Stimulated activated CD8-positive, alpha-beta memory T cell treated with anti-CD3 and anti-CD28 coated beads, Interleukin-2, amount 100 ng/mL, for 1 hour (primary cell): ENCODE measurements at places on chromosomes 11 and 22.
A peak's percentile ranks its signal among the peaks of the same experiment; 100 is the strongest.

- DNase-seq: no peak
Measured at GRCh38 chr11:14969901-14970323, 2.2 kb downstream of the CALCA start.

DNA sequence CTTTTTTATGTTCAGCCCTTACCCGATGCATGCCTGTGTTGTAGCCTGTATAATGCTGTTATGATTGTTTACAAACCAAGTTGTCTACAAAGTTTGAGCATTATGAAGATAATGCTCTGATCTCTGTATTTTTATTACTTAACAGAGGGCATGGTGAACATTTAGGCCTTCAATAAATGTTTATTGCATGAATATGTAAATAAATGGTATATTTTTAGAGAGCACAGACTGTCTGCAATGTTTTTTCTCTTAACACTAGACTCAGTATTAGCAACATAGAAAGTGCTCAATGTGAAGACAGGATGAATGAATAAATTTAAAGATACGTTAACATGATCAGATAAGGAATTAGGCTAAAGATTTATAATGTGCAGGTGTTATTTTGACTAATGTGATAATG is 130.9 kb downstream of the UVRAG start:
- DNase-seq: no peak

DNA sequence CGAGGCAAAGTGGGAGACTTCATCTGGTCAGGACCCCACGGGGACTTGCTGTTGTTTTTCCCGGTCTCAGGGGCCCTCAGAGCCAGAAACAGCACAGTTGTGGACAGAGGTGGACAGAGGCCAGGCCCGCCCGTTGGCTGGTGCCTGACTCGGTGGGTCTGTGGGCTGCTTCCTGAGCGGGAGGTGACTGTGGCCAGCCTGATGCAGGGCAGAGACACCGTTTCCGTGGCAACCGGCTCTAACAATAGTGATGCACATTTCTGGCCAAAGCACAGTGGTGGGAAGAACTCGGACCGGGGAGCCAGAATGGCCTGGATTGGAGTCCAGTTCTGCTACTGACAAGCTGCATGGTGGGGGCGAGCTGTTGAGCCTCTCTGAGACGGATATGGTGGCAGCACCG is 58.7 kb upstream of the ATXN10 start:
- DNase-seq: no peak

DNA sequence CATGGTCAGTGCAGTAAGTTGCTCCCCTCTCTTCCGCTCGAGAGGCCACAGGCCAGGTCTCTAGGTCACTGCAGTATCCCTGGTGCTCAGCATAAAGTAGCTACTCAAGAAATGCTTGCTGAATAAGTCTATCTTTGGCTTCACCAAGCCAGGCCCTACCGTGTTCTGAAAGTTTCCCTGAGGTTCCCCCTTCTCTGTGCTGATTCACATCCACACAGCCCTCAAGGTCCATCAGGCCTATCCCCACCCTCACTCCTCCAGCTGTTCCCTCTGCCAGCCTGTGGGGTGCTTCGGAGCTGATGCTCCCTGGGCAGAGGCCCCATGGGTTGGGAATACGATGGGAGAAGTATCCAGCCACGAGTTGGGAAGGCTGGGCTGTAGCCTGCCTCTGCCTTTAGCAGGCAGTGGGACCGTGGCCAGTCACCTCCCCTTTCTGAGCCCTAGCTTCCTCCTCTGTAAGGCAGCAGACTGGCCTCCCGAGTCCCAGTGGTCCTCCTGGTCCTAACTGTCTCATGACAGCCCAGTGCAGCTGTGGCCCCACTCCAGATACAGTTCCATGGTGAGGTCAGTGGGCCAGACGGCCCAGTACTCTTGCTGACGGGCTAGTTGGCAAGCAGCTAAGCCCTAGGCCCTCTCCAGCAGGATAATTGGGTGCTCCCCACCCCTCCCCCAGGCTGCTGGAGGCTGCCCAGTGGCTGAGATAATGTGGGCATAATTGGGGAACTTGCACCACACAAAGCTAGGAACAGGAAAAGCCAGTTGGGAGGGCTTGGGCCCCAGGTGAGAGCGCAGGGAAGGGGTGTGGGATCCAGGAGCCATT is 48.2 kb downstream of the NECTIN1 start:
- no peak for DNase-seq

DNA sequence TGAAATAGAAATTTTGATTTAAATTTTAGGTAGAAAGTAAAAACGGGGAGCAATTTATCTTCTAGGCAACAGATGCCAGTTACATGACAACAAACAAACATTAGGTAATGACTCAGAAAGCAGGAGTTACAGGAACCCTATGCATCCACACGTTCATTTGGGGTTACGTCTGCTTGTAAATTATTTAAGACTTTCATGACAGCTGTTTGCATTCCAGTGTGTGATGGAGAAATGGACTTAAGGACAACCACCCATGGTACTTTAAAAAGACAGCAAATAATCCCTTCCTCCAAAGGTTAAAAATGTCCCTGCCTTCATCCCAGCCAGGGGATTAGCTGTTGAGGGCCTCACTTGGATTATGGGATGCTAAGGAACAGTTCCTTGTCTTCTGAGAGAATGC is 11.8 kb downstream of the E2F8 start:
- no peak for DNase-seq

DNA sequence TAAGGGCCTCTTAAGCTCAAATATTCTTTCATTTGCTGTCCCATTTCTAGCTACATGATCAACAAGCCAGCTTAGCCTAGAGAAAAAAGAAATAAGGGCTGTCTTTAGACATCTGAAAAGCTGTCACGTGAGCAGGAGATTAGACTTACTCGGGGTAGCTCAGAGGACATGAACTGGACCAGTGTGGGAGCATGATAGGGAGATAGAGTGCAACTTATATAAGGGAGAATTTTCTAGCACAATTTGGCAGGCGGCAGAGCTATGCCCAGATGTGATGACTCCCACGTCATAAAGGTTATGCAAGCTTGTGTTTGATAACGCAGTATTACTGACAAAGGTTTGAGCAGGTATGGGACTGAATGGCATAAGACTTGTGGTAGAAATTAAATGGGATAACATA is 28.2 kb upstream of the TPBGL start:
- DNase-seq: no peak

- DNase-seq: no peak
Measured at GRCh38 chr22:47228767-47229166, 466.3 kb downstream of the TBC1D22A start.

DNA sequence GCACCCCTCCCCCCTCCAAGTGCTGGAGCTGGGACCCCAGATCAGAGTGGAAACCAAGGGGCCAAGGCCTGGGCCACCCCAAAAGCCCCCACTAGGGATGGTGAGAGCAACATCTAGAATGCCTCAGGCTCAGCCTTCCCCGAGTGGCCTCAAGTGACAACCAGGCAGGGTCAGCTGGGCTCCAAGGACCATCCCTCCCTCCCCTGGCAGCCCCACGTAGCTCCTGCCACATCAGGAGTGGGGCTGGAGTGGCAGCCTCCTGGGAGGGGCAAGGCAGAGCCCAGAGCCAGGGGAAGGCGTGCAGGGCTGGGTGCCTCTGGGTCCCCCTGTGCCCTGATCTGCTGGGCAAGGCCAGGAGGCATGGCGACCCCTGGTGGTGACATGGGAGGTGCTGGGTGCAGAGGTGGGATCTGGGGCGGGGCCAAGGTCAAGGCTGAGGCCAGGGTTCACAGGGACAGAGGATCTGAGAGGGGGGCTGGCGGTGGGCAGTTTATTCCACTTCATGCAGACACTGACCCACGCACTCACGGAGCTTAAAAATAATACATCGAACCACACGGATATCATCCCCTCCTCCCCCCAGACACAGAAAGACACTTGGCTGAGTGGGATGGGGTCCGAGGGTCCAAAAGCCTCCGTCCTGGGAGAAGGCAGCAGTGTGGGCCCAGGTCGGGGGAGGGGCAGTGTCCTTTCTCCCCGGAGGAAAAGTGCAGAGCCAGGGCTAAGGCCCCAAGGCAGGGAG is 15.8 kb upstream of the EHD1 start:
- peak; percentile 87 for DNase-seq

- no peak for DNase-seq
Measured at GRCh38 chr11:106463154-106463553, 385.7 kb downstream of the AASDHPPT start.

DNA sequence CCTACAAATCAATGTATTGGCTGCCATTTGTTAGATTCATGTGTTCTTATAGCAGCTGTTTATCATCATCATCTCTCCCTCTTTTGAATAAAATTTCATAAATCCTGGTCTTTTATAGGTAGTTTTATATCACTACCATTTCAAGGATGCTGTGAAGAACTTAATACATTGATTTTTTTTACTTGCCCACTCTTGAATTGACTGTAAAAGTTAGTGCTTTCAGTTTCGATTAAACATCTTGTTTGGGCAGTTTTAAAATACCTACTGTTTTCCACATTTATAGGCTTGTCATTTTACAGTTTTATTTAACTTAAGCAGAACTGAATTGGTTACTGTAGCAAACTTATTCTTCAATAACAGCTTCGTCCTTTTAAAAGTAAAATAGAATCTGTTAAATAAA is 59.5 kb downstream of the TTC17 start:
- no peak for DNase-seq

DNA sequence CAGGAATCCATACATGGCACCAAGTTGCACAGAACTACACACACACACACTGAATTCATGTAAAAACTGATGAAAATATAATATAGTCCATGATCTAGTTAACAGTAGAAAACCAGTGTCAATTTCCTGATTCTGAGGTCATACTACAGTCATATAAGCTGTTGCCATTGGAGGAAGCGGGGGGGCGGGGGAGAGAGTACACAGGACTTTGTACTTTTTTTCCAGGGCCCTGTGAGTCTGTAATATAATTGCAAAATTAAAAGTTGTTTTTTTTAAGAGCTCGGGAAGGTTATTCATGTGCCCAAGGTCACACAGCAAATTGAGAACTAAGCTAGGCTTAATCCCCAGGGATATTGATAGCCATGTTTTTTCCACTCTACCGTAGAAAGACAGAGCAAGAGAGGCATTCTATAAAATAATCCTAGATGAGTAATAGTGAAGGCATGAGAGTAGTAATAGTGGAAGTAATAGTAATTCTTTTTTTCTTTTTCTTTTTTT is 312.3 kb downstream of the MN1 start:
- DNase-seq: no peak

DNA sequence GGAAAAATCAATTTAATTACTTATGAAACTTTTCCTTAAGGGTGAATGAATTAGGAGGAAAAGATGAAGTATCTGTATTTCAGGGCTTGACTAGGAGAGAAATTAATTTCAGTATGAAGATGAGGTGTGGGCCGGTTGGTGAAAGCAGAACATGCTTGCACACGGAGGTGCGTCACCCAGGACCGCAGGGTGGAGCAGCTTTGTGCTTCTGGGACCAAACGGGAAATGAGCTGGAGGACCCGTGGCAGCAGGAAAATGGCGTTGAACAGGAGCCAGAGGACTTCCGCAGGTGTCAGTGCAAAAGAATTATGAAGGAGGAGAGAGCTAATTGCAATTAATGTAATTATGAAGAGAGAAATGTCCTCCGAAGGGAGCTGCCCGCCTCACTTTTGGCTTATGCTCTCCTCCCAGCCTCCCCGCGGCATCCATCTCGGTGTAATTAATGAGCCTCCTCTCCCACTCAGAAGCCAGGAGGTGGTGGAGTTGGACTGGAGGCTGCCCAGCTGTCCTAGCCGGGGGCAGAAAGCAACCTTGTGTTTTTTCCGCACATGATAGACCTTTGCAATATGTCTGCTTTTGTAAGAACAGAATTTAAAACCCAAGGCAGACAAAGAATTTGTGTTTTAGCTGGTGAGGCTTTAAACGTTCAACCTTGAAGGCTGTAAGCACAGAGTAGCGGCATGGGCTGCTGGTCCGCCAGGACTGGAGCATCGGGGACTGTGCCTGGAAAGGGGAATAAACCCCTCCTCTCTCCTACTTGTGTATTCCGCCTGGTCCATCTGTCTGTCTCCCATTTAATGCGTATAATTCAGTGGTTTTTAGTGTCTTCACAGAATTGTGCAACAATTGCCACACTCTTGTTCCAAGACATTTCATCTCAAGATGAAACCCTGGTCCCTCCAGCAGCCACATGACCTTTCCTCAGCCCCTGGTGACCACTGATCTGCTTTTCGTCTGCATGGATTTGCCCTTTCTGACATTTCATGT is 180.6 kb downstream of the TBC1D22A start:
- no peak for DNase-seq

GRCh38 chr22:19275104-19275503 is 16.4 kb downstream of the CLTCL1 start:
- DNase-seq: no peak
